Activated CD4-positive, alpha-beta T cell treated with anti-CD3 and anti-CD28 coated beads for 36 hours (primary cell): ENCODE measurements at places on chromosomes 4 and X. TPM values are rescaled to one million over a fixed set of nuclear protein-coding genes. Genes with fewer than 3 reads are reported as not detected.

TMPRSS11B gene
- total RNA-seq: not detected

DNA sequence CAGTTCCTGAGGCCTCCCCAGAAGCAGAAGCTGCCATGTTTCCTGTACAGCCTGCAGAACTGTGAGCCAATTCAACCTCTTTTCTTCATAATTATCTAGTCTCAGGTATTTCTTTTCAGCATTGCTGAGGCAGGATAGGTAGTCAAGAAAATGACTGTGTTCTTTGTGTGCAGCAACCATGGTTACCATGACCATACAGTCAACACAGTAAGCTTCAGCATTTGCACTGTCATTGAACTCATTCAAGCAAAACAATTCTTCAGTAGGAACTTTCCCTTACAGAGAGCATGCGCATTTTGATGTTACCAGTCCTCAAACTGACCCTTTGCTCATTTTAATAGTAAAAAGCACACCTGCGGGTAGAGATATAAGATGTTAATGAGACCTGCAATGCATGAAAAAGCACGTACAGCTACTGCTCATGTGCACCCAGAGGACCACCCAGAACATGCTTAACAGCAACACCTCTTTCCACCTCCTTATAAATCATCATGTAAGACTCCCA, 180.8 kb downstream of the PRKX start:
- no peak for DNase-seq

DNA sequence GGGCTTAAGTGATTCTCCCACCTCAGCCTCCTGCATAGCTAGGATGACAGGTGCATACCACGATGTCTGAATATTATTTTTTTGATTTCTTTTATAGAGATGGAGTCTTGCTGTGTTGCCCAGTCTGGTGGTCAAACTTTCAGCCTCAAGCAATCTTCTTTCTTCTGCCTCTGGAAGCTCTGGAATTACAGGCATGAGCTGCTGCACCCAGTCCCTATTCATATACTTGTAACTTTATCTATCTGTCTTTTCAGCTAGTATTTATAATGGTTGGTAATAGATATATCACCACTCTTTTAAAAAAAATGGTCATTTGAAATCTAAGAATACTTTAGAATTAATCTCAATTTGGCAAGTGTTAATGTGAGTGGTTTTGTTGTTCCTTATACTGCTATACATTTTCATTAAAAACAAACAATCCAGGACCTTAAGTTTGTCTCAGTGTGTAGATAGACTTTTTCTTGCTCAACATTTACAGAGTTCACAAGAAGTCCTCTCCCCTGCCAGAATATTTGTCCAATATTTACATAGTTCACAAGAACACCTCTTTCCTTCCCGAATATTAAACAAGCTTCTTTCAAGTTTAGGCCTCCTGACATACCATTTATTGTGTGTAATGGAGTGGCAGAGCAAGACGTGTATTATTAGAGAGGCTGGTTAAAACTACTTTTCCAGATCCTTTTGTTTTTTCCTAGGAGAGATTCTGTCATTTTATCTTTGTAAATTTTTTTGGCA, 1197.4 kb upstream of the ADGRL3 start:
- no peak for DNase-seq

GRCh38 chr4:168082379-168082778, 10.0 kb upstream of the ANXA10 start:
- DNase-seq: no peak

SLAIN2 gene
- 55.7 TPM for total RNA-seq

GBA3 gene
- total RNA-seq: not detected

PHEX gene
- total RNA-seq: 3.0 TPM

DNA sequence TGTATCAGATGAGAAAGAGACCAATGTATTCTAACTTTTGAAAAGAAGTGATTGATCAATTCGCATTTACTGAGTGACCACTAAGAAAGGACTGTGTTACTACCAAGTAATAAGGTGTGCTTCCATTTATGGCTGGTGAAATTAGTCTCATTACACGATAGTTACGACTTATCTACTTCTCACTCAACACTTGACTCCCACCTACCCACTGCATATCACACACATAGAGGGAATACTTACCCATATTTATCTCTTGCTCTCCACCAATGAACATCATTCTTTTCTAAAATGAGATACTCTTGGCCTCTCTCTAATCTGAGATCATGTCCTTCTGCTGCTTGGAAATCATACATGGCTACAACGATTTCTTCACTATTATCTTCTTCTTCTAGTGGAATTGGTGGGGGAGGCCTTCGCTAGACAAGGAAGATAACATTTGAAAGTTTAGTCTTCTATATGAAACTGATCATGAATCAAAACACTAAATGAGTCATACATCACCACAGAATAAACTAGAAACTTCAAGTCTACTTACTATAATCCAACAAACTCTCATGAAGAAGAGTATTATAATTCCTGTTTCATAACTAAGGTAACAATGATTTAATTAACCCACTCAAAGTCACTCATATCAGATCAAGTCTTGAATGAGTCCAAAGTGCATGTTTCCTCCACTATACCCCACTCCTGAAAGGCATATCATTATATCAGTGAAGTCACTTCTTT, 33.7 kb upstream of the TXK start:
- DNase-seq: no peak

GRCh38 chr4:4443821-4444220, 56.9 kb downstream of the NSG1 start:
- DNase-seq: no peak

AMOT gene
- total RNA-seq: 1.5 TPM

DNA sequence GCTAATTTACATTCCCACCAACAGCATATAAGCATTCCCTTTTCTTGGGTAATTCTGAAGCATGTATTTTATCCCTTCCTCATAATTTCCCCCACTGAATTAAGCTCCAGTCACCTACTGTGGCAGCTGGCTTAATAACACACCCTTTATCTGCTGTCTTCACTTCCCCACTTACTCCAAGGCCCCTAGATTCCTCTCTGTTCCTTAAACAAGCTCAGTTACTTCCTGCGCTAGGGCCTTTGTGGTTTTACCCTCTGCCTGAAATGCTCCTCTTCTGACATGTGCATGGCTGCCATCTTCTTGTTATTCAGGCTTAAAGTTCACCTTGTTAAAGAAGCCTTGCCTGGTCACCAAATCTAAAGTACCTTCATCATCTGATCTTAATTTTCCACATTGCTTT, 47.2 kb upstream of the RPS6KA3 start:
- no peak for DNase-seq

- DNase-seq: no peak
These were observed 213.3 kb downstream of the GABRG1 start for GRCh38 chr4:45910511-45910910.

- DNase-seq: no peak
These were observed 254.9 kb upstream of the GATB start for GRCh38 chr4:152015597-152016302.

DNA sequence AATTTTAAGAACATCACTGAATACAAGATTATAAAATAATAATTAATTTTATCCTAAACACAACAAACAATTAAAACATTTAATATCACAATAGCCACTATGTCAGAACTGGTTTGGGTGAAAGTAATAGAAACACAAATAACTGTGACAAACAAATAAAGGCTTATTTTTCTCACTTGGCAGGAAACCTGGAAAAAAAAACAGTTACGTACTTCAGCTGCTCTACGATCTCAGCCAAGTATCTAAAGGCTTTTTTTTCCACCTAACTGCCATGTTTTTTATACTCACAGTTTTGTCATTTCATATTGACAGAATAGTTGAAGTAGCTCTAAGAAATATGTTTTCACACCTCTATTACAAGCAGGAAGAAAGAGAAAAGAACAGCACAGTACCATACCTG, 284.8 kb upstream of the INTU start:
- DNase-seq: no peak

DNA sequence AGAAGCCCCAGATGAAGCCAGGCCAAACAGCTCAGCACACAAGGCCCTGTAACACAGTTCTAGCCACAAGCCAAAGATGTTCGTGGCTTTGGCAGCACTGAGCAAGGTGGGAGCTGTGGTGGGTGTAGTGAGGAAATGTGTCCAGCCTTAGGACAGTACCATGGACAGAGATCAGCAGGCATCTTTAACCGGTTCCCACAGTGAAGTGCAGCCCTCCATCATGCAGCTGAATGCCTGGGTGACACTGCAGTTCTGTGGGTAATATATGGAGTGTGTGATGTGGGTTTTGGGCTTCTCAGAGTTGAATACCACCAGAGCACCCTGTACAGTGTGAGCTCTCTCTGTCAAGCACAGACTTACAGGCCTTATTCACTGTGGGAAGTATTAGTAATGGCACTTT, 6.0 kb upstream of the NEXMIF start:
- no peak for DNase-seq

- DNase-seq: no peak
These were observed 35.9 kb downstream of the WDR1 start for GRCh38 chr4:10080589-10081217.

ITGB1BP2 gene
- 6.2 TPM for total RNA-seq

DNA sequence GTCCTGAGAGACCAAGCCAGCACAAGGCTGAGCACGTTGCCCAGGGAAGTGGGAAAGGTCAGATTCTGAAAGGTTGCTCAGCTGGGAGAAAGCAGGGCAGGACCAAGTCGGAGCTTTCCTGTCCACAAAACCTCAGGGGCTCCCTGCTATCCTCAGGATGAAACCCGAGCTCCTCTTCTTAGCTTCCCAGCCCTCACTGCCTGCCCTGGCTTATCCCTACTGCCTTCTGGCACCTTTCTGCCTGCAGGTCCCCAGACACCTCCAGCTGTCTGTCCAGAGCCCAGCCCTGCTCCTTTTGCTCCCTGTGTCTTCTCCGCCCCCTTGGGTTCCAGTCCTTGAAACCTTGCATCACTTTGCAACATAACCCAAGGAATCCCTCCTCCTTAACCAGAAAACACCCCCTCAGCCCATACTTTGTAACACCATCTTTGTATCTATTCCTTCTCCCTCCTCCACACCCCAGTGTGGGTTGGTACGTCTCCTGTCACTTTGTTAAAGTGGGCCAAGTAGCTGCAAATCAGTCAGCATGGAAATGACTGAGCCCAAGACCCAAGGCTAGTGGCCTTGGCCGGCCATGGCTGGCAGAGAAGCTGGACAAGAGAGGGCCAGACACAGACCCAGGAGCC, 20.0 kb upstream of the PRRG3 start:
- DNase-seq: no peak

DMP1 gene
- not detected for total RNA-seq

GRCh38 chr4:112113864-112114263, 31.4 kb upstream of the FAM241A start:
- DNase-seq: no peak

GRCh38 chr4:186451982-186452381, 103.4 kb downstream of the MTNR1A start:
- no peak for DNase-seq

DNA sequence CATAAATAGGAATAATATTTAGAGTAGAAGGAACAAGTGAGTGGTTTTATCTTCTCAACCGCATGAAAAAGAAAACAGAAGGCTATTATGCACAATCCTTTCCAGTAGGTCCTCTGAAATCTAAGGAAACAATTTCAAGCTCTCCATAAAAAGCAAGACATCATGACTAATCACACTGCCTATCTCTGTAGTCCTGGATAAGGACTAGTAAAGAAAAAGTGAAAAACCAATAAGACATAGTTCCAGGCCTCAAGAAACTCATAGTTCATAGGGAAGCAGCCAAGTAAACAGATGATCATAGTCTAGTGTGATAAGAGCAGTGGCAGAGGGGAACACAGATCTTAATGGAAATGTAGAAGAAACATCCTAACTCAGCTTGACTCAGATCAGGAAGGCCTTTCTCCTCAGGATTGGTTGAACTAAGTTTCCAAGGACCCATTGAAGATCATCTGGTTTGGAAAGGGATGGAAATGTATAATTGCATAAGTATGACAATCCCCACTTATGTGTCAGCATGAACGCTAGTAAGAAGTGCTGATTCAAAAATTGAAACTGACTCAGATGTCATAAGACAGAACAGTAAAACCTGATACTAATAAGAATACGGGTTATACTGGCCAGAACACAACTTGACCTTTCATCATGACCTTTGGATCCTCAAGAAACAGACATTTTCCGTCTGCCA, 155.3 kb downstream of the GRIA3 start:
- DNase-seq: no peak

GRCh38 chr4:134935320-134935719, 733.7 kb upstream of the PABPC4L start:
- DNase-seq: peak; percentile 17

FAT4 gene
- total RNA-seq: not detected

- DNase-seq: no peak
These were observed 117.2 kb downstream of the SLIT2 start for GRCh38 chr4:20368926-20369325.

DNA sequence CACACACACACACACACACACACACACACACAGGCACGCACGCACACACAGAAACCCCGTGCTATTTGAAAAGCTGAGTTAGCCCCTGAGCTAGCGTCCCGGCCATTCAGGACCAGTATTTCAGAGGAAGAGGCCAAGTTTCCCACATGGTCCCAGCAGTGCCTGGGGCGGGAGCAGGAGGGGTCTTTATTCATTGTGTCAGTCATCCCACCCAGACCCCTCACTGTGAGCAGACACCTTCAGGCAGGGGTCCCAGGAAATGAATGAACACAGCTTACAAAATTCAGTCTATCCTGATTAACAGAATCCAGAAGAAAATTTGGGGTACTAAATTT, 58.1 kb downstream of the ZFYVE28 start:
- no peak for DNase-seq

DNA sequence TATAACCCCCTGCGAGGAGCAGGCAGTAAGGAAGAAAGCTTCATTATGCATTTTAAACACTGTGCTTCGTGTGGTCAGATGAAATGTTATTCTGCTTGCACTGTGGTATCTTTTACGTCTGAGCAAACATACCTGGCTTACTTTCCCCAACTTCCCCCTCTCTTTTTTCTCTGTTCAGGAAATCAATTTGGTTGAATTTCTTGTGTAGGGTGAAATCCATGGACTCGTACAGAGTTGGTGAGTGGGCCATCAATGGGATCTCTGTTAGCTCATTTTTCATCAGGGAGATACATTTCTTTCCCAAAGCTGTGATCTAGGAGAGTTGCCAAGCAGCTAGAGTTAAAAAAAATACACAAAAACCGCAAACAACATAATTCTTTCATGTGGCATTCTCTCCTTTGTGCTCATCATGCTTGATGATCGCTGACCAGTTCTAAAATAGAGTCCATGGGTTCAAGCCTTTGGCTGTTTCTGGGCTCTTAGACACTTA, 98.5 kb downstream of the FRAS1 start:
- no peak for DNase-seq

GRCh38 chr4:103372002-103372558, 173.9 kb upstream of the CENPE start:
- DNase-seq: no peak

GRCh38 chr4:168908093-168908492, 102.0 kb downstream of the CBR4 start:
- no peak for DNase-seq

TMPRSS11D gene
- not detected for total RNA-seq

DNA sequence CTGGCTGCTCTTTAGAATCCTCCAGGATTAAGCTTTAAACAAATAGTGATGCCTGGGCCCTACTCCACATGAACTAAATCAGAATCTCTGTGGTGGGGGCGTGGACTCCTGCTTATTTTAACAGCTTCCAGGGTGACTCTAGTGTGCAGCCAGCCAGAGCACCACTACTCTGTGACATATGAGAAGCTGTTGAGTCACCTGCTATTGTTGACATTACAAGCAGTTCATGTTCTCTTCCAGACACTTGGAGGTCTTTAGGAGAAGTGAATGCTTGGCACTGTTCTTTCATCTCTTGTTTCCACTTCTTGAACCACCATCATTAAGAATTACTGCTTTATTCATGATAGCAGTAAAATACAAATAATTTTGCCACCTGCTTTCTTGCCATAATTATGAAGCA, 426 bp upstream of the C4orf51 start:
- no peak for DNase-seq

- no peak for DNase-seq
These were observed 107.2 kb downstream of the GASK1B start for GRCh38 chr4:158065603-158066002.

- DNase-seq: no peak
These were observed 153.5 kb upstream of the FAM241A start for GRCh38 chr4:111991797-111992196.
